Fibroblast of pulmonary artery (primary cell): ENCODE measurements at places on chromosomes 6 and 20.
A peak's percentile ranks its signal among the peaks of the same experiment; 100 is the strongest.

DNA sequence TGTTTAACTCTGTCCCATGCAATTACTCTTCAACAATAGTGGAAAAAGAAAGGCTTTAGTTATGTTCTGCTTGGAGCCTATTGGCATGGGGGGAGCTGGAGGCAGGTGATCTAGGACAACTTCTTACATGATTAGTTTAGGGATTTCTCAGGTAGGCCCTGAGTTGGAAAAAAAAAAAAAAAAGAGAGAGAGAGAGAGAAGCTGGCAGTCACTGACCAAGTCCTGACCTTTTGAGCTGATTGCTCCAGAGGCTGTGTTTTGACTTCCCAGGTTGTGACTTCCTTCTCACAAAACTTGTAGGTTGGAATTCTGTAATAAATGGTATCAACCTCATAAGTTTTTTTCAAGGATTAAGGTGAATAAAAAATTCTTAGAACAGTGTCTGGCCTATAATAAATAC lies 7.8 kb downstream of the C6orf141 start:
- no peak for DNase-seq

GRCh38 chr6:46676604-46677313 lies 10.9 kb upstream of the TDRD6 start:
- DNase-seq, result no peak

- no peak for DNase-seq
Measured at GRCh38 chr20:53124075-53124551, 152.0 kb downstream of the TSHZ2 start.

DNA sequence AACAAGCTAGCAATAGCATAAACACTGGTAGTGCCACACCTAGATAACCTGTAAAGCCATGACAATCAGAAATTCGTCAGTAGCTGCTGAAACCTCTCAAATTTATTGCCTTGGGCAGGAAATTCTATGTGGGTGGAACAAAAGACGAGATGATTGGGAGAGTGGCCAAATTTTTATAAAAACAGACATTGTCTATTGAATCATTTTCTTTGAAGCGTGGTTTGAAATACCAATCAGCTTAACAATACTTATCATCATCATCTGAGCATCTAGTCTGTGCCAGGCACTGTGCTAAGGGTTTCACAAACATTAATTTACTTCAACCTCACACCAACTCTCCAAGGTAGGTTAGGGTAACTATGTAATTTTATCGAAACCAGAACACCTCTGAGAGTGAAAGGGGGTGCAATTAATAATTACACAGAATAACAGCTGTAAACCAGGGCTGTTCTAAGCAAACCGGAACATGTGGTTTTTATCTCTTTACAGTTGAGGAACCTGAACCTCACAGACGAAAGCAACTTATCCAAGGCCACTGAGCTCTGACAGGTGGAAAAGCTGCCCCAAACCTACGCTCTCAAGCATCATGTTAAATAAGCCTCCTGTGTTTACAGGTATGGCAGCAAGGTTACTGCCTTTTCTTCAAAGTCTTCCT lies 43.4 kb downstream of the NHSL1 start:
- peak; percentile 46 for DNase-seq

DNA sequence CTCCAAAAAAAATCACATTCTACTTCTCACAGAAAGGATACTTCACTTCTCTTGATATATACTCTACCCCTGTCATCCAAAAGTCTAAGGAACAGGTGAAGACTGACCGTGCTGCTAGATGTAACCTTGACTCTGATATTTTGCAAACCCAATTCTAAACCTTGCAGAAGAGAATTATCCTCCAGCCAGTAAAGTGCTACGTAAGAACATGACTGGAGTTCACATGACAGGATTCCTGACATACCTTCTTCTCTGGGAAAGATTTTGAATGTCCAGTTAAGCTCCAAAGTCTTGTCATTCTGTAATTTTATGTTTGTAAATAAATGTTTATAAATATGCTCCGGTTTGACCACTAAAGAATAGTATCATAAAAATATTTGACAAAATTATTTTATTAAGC lies 35.8 kb downstream of the BTBD9 start:
- DNase-seq, result peak; percentile 50

GRCh38 chr20:10281911-10282310 lies 63.3 kb downstream of the SNAP25 start:
- no peak for DNase-seq

DNA sequence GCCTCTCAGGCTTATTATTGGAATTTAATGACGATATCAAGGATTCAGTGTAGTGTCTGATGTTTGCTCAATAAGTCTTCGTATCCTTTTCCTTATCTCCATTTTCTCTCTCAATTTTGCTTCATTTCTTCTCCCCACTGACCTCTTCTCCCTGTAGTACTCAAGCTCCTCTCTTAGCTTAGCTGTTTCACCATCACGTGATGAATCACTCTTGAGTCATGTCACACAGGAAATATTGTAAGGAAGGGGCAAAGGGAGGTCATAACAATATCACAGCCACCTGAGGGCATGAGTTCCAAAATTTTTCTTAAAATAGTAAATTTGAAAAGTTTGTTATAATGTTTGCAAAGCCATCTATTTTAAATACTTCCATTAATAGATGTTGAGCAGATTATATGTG lies 392.2 kb upstream of the MARCKS start:
- DNase-seq, result peak; percentile 74

GRCh38 chr20:2507875-2508630 lies 662 bp downstream of the ZNF343 start:
- peak; percentile 34 for DNase-seq

DNA sequence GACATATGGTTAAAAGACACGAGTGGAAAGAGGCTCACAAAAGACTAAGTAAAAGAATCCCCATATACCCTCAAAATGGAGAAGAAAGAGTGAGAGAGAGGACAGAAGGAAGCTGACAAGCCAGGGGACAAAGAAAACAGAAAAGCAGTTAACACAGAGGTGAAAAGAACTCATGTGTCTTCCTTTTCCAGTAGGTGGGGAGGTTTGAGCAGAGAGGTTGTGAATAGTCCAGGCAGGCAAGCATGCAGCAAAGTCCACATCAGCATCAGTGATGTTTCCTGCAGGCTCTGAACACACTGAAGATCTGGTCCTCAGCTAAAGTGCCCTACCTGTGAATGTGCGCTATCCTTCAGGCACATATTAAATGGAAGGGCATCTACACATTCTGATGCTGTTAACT lies 196.5 kb upstream of the IRAK1BP1 start:
- DNase-seq, result no peak

GRCh38 chr20:37789408-37789807 lies 95.6 kb downstream of the CTNNBL1 start:
- no peak for DNase-seq

DNA sequence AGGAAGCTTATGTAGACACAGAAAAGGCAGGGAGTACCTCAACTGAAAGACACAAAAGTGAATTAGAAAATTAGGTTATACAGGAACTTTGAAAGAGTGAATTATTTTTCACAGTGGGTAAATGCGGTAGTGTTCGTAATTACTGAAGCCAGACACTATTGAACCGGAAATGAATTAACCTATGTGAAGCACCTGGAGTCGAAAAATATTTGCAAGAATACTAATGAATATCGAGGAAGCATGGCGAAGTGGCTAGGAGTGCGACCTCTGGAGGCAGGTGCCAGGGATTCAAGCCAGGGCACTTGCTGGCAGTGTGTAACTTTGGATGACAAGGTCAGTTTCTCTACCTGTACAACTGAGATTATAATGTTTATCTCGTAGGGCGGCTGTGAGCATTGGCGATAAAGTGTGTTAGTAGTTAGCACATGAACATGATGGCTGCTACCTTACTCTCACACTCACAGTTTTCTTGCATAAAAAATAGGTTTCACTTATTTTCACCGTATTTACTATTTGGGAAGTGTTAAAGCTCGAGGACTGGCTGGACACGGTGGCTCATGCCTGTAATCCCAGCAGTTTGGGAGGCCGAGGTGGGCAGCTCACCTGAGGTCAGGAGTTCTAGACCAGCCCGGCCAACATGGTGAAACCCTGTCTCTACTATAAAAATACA lies 567 bp upstream of the SLC18B1 start:
- peak; percentile 72 for DNase-seq

DNA sequence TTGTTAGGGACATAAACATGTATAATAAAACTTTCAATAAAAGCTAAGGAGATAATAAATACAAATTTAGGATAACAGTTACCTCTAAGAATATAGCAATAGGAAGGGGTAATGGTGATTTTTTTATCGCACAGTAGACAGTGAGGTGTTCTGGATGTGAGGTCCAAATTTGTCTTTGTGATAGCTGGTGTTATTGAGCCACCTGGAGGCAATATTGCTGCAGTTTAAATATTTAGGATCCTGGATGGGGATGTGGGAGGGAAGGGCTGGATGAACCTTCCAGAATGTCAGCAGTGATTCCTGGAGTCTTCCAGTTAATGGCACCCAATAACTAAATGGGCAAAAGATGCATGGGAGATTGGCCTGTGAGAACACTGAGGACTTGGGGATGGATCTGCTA lies 13.9 kb downstream of the DEFB123 start:
- DNase-seq, result no peak

DNA sequence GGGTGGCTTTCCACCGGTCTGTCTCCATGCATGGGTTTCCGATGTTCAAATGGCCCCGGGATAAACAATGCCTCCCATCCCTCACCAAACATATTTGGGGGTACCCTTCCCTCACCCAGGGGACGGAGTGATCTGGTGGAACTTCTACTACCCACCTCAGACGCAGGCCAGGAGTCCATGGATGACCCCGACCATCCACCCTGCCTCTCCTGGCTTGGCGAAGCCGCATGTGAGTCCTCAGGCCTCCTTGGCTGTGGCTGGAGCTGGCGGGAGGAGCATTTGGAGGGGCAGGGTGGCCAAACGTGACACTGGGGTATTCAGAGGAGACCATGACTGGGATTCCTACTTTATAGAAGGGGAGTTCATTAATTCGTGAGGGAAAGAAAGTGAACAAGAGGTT lies 45.9 kb upstream of the FRMD1 start:
- DNase-seq, result no peak

DNA sequence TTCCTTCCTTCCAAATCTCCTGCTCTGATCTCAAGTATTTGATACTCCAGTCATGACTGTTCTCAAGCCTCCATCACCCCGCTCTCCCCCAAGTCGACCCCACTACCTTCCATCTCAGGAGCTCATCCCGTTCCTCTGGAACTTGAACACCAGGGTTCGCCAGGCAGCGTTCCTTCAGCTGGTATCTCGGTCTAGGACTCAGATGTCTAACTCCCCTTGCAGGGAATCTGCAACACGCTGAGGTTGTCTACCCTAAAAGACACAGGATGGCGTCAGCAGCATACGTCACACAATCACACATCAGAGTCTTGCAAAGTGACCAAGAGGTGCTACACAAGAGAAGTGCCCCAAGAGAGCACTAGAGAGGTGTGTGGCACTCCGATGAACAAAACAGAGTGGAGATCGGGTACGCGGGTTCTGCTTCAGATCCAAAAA lies 706 bp downstream of the ZNF184 start:
- DNase-seq, result peak; percentile 81

DNA sequence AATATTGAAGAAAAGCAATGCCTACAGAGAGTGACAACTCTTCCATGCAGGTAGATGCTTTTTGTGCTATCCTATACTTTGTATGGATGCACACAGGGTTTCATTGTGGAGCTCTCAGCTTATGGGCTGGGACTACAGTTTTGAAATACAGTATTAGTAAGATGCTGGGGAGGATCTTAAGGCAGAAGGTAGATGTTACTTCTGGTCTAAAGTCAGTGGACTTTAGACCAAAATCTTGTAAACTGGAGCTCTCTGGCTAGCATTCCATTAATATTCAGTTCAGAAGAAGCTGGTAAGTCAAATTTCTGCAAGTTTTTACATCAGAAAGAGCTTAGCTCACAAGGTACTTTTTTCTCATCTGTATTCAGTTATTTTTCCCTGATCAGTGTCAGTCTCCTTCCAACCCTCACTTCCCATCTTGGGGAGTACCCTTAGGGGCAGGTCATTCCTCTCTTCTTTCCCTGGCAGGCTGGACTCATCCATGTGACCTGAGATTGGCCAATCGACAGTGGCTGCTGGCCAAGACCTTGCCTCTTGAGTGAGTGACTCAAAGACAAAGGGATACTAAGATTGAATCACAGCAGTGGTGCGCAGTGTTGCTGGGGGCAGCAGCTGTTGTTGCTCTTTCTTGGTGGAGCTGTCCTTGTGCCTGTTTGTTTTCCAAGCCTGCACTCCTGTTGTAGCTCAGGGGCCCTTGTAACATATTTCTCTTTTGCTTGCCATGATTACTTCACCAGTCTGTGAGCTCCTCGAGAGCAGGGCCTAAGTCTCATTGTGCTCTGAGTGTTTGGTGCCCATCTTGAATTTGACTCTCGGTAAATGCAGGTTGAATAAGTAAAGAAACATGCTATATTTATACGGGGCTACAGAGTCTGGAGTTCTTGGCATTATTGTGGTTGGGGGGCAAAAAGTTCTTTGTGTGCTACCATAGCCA lies 2.8 kb upstream of the PHF20 start:
- DNase-seq, result peak; percentile 99
